Activated naive CD4-positive, alpha-beta T cell treated with Interleukin-2 at 50 U/mL for 16 hours (primary cell): ENCODE measurements at places on chromosomes 4 and X.

- DNase-seq, result no peak
Observed at GRCh38 chr4:138891631-138892031, 124.0 kb upstream of the NOCT start.

DNA sequence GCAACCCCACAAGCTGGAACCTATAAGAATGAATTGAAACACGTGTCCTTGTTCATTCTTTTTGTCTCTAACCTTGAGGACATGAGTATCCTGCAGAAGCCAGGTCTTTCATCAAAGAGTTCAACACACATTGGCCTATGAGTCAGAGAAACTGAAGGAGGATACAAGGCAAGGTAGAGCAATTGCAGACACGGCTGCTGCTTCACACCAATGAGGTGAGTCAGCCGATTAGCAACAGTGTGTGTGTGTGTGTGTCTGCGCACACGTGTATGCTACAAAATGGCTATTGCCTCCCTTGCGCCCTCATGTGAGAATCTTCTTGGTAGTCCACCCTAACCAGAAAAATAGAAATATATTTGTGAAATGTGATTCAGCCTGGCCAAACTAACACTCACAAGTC lies 1477.7 kb upstream of the IGFBP7 start:
- DNase-seq, result no peak

DNA sequence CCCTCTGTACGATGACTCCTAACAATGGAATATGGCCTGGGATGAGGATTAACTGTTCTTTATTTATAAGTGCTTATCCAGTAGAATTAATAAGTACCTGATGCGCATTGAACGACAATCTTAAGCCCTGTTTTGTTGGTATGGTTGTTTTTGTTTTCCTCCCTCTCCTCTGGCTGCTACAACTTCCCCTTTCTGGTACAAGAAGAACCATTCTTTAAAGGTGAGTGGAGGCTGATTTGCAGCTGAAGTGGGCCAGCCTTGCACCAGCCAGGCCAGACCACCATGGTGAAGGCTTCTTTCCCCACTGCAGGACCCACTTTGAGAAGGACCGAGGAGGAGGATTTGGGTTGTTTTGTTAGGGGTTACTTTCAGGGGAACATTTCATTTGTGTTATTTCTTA lies 113.3 kb downstream of the PARM1 start:
- no peak for DNase-seq

DNA sequence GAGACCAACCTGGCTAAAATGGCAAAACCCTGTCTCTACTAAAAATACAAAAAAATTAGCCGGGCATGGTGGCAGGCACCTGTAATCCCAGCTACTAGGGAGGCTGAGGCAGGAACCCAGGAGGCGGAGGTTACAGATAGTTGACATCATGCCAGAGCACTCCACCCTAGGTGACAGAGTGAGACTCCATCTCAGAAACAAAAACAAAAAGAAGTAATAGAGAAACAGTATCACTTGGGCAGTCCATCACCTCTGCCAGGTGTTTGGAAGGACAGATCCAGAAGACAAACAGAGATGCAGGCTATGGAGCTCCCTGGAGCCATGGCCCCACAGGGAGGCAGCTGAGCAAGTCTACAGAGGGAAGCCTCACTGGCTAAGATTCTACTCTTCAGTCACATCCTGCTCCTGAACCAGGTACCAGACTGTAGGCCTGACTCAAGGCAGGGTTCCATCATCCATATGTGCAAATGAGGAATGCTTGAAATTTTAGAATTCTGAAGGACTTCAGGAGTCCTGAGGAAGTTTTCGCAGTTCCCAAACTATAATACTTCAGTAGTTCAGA lies 81.4 kb upstream of the CPEB2 start:
- no peak for DNase-seq

DNA sequence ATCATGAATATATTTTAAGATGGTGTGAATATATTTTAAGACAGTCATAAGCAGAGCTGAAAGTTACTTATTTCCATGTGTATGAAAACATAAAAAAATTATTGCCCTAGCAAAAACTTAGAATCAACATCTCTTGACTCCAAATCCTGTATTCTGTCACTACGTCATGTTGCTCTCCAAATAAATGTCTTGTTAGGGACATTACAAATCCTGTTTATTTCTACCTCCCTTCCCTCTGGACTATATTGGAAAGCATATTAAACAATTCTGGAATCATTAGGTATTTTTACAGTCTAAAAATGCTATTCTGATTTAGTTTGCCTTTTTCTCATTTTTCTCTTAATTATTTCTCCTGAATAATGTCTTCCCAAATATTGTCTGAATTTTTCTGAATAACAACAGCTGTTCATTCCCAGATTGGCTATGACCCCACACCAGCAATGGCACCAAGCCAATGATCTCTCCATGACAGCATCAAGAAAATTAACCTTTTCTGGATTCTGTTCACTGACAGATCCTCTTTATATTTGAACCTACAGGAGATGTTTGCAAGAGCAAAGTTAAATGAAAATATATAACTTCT lies 523.1 kb downstream of the IQCM start:
- DNase-seq, result no peak

DNA sequence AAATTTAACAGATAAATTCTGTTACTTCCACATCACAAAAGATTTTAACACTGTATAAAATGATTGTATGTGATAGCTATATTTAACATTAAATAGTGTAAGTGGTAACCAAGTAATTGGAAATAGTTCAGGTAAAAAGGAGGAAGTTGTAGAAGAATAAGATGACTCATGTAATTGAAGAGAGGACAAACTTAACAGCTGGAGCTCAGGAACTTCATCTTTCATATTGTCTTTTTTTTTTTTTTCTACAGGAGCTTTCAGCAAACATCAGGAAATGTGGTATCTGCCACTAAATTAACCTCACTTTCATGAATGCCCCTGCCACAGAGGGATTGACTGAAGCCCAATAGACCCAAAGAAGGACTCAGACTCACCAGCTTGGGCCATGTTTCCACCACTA lies 188.4 kb upstream of the VEGFC start:
- no peak for DNase-seq

GRCh38 chr4:1887052-1887451 lies 15.9 kb downstream of the NSD2 start:
- no peak for DNase-seq

DNA sequence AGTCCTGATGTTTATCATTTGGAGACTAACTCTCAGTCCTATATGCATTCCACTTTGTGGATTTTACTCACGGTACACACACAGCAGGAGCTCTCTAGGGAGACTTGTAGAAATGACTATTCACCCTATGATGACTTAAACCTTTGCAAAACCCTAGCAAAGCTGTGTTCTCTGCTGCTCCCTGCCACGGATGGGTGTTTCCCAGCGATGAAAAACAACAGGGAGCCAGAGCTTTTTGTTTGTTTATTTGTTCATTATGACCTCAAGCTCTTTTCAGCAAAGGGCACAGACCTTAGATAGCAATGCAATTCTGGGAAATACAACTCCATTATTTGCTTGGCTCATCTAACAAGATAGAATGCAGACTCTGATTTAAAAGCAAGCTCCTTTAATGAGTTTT lies 156.6 kb downstream of the GRIA3 start:
- no peak for DNase-seq
